HEK293T (cell line): ENCODE measurements at places on chromosomes 11 and 22.
A peak's percentile ranks its signal among the peaks of the same experiment; 100 is the strongest.

- DNase-seq = no peak
These were observed 614.5 kb downstream of the ETS1 start for GRCh38 chr11:127972816-127973215.

GRCh38 chr11:130815956-130816355 lies 100.3 kb downstream of the SNX19 start:
- no peak for DNase-seq

GRCh38 chr11:44608991-44609782 lies 43.7 kb downstream of the CD82 start:
- DNase-seq = no peak

DNA sequence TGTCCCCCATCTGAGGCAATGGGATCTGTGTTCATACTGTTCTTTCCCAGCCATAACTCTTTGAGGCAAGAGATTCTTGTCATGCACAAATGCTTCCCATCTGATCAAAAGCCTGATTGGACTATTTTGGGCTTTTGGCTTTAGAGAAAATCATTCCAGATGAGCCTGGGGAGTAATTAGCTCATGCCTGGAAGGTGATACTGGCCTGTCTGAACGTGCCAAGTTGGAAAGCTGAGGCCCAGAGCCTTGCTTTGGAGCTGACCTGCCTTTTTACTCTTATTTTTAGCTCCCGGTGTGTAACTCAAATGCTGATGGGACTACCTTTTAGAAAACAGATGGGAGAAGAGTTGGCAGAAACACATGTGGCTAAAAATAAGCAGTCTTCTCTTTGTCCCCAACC lies 105.0 kb downstream of the DBX1 start:
- no peak for DNase-seq

DNA sequence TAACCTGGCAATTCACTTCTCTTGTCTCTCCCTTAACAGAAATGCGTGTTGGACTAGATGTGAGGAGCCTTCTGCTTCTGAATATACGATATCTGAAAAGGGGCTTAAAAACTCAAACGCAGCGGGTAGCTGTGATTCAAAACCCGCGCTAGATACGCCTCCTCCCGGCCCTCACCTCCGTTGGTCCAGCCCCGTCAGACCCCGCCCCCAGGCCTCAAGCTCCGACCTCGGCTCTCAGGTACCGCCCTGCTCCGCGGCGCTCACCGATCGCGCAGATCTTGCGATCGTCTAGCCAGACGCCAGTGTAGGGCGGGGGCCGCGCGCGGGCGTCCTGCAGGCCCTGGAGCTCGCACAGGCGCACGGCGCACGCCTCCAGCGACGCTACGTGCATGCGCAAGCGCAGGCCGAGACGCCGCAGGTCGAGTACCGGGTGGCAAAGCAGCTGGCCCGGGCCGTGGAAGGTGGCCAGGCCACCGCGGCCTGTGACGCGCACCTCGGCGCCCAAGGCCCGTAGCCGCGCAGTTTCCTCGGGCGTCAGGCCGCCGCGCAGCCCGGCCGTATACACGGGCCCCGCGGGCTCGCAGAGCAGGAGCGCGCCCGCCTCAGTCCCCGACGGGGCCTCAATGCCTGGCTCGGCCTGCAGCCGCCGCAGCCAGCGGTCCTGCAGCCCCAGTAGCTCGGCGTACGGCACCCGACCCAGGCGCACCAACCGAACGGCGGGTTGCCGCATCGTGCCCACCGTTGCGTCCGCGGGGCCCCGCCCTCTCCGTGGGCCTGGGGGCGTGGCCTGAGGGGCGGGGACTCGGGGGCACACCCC lies at the start of gene LIPT2:
LIPT2 (minus strand) TSS at position 751 of the 817 bp plus-strand sequence; CDS start at position 730, 21 bp downstream.
- peak; percentile 92 for DNase-seq

DNA sequence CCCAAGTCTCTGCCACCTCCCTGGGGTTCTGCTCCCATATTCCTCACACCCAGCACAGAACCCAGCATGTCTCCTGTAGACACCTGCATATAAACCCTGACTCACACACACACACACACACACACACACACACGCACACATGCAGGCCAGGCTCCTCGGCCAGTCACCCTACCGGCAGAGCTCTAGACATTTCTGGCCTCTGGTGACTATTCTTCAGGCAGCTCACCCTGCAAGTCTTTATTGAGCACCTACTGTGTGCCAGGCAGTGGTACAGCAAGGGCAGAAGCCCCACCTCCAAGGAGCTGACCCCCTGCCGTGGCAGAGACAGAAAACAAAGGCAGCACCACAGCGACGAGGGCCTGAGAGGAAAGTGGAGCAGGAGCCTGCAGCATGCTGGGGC lies 50.3 kb downstream of the CDKN1C start:
- DNase-seq = no peak

DNA sequence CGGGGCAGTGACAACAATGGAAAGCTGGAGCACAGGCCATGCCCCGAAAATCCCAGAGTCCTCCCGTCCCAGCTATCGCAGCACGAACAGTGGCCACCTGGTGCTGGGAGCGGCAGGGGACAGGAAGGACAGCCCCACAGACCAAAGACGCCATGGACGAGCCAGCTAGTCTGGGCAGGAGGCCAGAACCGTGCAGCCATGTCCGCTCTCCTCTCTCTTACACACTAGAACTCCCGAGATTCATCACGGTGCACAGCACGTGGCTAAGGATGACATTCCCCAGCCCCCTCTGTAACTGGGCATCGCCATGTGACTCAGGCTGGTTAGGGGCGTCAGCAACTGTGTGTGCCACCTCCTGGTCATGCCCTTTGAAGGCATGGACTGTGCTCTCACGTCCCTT lies 4.6 kb downstream of the CDPF1 start:
- no peak for DNase-seq
